ENCODE measurements at places on chromosomes 1 and 21. TPM values are rescaled to one million over a fixed set of nuclear protein-coding genes. Genes with fewer than 3 reads are reported as not detected.

The DNM3 gene
- 3.4 TPM for total RNA-seq

The SMCP gene
- not detected for total RNA-seq

The GLIS1 gene
- total RNA-seq: not detected

DNA sequence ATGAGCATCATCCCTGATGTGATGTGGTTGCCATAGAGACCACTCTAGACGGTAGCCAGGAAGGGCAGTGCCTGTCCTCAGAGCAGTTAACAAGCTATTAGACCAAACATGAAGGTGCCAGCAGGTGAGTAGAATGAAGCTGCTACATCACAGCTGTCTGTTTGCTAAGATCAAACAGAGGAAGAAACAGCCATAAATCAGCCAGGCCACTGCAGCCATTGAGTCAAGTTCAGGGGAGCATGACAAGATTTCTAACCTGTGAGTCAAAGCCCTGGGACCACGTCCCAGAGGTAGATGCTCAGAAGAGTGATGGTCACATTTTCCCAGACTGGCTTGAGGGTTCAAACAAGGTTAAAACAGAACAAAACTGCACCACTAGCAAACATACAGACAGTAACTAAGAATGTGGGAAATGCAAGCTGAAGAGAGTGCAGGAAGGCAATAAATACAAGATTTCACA lies 450.6 kb upstream of the DAB1 start:
- H3K4me3 ChIP-seq: no peak overlapping the region
- no peak overlapping the region for H3K27ac ChIP-seq
- no peaks in the 10 kb centered on the region for H3K27me3 ChIP-seq
- no peak for ATAC-seq
- no peaks in the 10 kb centered on the region for H3K36me3 ChIP-seq
- no peaks in the 10 kb centered on the region for H3K4me1 ChIP-seq

DNA sequence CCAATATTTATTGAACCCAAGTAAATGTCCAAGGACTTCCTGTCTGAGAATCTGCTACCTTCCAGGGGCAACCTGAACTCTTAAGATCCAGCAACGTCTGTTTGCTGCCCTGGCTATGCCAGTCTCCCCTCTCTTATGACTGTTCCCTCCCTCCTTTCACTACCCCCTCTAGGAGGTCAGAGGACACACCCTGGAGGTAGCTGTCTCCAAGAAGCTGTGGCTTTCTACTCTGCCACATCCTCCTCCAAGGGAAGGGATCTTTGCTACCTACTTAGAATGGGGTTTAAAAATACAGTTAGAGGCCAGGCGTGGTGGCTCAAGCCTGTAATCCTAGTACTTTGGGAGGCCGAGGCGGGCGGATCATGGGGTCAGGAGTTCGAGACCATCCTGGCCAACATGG lies 3.6 kb upstream of the SMPDL3B start:
- H3K27ac ChIP-seq: no peak overlapping the region
- H3K36me3 ChIP-seq: no peaks in the 10 kb centered on the region
- no peak overlapping the region for H3K4me3 ChIP-seq

DNA sequence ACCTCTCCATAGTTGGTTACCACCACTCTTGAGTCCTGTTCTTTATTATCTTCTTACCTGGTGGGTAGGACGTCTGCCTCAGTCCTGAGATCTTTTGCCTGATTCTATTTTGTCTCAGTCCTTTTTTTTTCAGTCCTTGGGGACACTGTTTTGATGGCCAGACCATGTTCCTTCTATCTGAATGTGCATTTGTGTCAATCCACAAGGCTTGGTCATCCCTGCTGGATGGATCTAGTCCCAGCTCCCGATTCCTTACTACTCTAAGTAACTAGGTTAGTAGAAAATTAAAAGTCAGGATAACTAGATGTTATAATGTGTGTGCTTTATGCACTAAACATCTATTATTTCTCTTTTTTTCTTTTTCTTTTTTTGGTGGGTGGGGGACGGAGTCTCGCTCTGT lies 28.1 kb upstream of the AK4 start:
- no peaks in the 10 kb centered on the region for H3K27me3 ChIP-seq
- H3K36me3 ChIP-seq: no peaks in the 10 kb centered on the region
- no peak overlapping the region for H3K4me3 ChIP-seq
- no peak overlapping the region for H3K27ac ChIP-seq
- H3K4me1 ChIP-seq: no peaks in the 10 kb centered on the region

DNA sequence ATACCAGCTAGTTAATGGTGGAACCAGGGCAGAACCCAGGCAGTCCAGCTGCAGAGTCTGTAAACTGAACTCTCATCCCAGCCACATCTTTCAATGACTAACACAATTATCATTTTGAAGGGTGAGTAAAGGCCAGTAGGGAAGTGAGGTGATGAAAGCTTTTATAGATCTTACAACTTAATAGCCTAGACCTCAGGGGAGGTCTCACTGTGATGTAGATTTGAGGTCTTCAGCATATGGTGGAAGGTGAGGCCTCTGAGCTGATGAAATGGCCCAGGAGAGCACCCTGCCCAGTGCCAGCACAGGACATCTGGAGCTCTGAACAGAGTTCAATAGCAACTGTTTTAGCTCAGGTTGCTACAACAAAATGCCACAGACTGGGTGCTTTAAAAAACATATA lies 44.8 kb upstream of the POU2F1 start:
- H3K36me3 ChIP-seq: no peaks in the 10 kb centered on the region
- no peaks in the 10 kb centered on the region for H3K4me1 ChIP-seq
- no peak overlapping the region for H3K27ac ChIP-seq
- no peak overlapping the region for H3K4me3 ChIP-seq
- no peaks in the 10 kb centered on the region for H3K27me3 ChIP-seq
- ATAC-seq: no peak

Data from gastroesophageal sphincter (tissue), 4 donors.